ENCODE measurements at places on chromosomes 3 and 15.
A peak's percentile ranks its signal among the peaks of the same experiment; 100 is the strongest.

- DNase-seq, result no peak
Observed at GRCh38 chr3:178342111-178342510, 194.1 kb upstream of the KCNMB2 start.

DNA sequence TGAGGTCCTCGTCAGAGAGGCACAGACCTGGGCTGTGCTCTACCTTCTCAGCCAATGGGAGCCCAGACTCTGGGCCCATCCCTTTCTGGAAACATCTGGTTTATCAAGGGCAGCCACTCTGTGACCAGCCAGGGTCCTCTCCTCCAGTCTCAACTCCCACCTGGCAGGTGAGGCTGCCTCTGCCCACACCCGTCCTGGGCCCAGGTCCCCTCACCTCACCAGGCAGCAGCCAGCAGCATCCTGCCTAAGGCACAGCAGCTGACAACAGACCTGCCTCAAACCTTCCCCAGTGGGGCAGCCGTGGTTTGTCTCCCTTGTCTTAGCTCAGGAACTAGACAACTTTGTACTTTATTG, 8.7 kb upstream of the VIPR1 start:
- DNase-seq, result no peak

GRCh38 chr15:67267440-67267839, 12.9 kb downstream of the IQCH start:
- no peak for DNase-seq

DNA sequence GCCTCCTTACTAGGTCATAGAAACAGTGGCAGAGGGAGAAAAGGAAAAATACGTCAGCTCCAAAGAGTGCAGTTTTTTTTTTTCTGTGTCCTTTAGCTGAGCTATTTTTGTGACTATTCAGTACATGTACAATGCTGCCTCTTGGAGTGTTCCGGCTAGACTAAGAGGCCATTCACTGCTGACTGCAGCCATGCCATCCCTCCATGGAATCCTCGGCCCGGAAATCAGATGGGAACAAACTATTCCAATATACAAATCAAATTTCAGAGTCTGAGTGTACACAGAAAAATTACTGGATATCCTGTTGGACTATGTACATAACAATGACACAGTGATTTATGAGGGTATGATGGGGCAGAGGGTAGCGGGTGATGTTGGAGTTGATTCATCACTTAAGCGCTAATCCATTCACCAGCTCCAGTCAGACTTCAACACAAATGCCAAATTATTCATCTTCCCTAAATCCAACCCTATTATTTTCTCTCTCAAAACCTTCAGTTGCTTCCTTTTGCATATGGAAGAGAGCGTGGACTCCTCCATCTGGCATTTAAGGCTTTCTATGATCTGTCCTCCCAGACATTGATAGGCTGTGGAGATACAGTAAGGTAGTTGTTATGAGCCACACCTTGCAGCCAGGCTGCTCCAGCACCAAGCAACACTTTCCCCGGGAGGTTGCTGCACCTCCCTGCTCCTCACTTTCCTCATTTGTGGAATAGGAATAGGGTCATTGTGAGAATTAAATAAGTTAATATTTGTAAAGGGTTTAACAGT, 109.1 kb downstream of the LPP start:
- peak; percentile 84 for DNase-seq

GRCh38 chr3:82978368-82978767, 1216.9 kb upstream of the GBE1 start:
- no peak for DNase-seq

DNA sequence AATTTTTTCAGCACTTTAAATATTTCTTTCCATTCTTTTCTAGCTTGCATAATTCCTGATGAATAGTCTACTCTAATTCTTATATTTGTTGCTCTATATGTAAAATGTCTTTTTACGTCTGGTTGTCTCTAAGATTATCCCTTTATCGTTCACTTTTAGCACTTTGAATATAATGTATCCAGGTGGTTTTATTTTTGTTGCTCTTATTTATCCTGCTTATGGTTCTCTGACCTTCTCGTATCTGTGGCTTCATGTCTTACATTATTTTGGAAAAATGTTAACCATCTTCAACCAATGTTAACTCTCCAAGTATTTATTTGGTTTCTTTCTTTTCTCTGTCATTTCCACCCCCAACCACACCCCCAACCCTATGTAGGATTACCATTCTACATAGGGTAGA, 30.0 kb upstream of the RFX7 start:
- DNase-seq, result no peak

- DNase-seq, result no peak
Observed at GRCh38 chr3:163919154-163919553, 1159.1 kb downstream of the SI start.

GRCh38 chr15:98778263-98778959, 130.1 kb downstream of the IGF1R start:
- DNase-seq, result no peak

GRCh38 chr3:39978308-39978707, 168.9 kb downstream of the MYRIP start:
- DNase-seq, result no peak

- DNase-seq, result no peak
Observed at GRCh38 chr3:4703054-4703480, 209.9 kb downstream of the ITPR1 start.

DNA sequence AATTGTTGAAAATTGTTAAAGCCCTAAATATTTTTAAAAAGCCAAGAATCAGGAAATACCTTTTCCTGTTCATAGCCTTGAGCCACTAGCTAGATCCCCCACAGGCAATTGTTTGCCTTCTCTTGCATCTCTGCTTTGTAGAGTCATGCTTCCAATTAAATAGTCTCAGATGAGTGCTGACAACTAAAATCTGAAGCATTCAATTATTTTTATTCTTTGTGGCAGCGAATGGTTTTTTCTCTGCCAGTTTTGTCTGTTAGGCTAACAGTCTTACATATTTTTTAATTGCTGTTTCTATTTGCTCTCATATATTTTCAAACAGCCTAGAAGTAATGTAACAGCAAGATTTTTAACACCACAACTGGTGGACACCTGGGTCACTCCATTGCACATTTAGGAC, 277.1 kb upstream of the GBE1 start:
- DNase-seq, result no peak

GRCh38 chr3:32438596-32439344, 47.1 kb downstream of the CMTM7 start:
- no peak for DNase-seq

- no peak for DNase-seq
Observed at GRCh38 chr15:96323319-96324145, 7.0 kb upstream of the NR2F2 start.

DNA sequence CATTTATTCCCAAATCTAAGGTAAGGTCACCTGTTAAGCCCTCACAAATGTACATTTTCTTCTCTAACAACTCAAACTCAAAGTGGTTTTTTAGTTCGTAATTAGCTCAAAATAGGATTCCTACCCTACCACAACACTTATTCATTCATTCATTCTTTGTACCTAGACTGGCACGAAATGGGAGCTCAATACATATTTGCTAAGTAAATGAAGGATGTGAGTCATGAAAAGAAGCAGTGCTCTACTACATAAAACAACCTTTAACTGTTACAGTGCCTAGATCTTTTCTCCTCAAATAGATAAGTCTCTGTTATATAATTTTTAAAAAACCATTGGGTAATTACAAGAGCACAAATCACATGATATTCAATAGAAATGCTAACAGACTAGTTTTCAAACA, 13.1 kb downstream of the RSL24D1 start:
- no peak for DNase-seq

DNA sequence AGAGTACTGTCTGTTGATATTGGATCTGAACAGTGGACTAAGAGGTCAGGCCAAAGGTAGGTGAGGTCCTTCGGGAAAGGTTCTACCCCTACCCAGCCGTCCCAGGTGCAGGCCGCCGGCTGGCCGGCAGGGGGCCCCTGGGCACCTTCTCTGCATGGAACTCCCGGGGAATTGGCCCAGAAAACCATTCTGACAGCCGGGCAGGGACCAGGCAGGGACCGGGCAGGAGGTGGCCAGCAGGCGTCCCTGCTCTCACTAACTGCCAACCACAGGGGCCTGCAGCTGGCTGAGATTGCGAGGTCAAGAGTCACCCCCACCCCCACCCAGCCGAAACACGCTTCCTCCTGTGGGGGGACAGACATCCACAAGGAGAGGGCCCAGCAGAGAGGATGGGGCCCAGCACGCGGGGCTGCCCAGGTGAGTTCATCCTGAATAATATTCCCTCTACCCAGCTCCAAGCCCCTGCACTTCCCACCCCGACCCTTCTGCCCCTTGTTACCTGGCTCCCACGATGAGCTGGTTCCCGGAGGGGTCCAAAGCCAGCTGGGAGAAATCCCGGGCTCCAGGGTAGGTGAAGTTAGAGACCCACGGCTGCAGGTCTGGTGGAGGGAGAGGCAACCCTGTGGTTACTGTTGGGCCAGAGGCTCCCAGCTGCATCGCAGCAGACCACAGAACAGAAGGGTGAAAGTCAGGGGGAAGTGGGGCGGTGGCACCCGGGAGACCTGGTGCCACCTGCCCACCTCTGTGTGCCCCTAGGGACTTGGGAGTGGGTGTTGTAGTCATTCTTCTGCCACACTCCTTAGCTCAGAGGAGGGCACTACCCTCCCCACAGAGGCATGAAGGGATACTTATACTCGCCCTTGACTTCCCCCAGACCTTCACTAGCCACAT, 84.4 kb downstream of the SEMA5B start:
- peak; percentile 64 for DNase-seq

- DNase-seq, result no peak
Observed at GRCh38 chr3:10915376-10915775, 77.2 kb upstream of the SLC6A1 start.

GRCh38 chr3:172680684-172681083, 30.2 kb downstream of the NCEH1 start:
- DNase-seq, result peak; percentile 81

- no peak for DNase-seq
Observed at GRCh38 chr3:158094235-158095110, 11.7 kb downstream of the SHOX2 start.

- DNase-seq, result no peak
Observed at GRCh38 chr3:139222100-139222657, 121.6 kb upstream of the MRPS22 start.

- no peak for DNase-seq
Observed at GRCh38 chr3:171123915-171124314, 97.4 kb upstream of the SLC2A2 start.

- no peak for DNase-seq
Observed at GRCh38 chr3:179438841-179439240, 12.4 kb downstream of the GNB4 start.

GRCh38 chr3:28863186-28863585, 417.7 kb upstream of the RBMS3 start:
- DNase-seq, result no peak

- no peak for DNase-seq
Observed at GRCh38 chr3:177731644-177732268, 534.5 kb upstream of the TBL1XR1 start.

- peak; percentile 83 for DNase-seq
Observed at GRCh38 chr3:159829539-159830227, 159.0 kb upstream of the IL12A start.

DNA sequence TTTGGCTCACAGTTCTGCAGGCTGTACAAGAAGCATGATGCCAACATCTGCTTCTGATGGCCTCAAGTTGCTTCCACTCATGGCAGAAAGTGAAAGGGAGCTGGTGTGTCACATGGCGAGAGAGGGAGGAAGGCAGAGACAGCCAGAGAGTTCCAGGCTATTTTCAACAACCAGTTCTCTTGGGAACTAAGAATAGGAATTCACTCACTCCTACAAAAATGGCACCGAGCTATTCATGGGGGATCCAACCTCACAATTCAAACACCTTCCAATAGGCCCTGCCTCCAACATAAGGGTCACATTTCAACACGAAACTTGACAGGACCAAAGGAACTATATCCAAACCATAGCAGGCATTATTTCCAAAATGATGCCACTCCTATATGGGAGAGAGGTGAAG, 299.5 kb upstream of the TGFBR2 start:
- no peak for DNase-seq

DNA sequence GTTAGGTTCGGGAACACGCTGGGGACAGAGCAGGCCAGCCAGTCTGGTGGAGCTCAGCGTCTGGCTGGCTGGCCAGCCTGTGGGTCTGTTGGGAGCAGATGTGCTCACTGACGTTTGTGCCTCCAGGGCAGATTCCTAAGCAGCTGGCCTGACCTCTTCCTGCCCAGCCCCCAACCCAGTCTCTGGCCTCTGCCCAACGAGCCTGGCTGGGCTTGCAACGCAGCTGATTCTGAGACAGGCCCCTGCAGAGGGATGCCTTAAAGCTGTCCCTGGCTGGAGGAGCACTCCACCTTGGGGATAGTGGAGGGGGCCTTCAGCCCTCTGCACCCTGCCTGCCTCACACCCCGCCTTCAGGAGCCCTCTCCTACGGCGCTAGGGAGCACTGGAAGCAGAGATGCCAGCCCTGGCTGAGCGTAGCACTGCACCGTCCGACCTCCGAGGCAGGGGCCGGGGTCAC, 46.0 kb downstream of the KLF13 start:
- peak; percentile 92 for DNase-seq

- no peak for DNase-seq
Observed at GRCh38 chr15:56042498-56042897, 49.1 kb upstream of the NEDD4 start.

DNA sequence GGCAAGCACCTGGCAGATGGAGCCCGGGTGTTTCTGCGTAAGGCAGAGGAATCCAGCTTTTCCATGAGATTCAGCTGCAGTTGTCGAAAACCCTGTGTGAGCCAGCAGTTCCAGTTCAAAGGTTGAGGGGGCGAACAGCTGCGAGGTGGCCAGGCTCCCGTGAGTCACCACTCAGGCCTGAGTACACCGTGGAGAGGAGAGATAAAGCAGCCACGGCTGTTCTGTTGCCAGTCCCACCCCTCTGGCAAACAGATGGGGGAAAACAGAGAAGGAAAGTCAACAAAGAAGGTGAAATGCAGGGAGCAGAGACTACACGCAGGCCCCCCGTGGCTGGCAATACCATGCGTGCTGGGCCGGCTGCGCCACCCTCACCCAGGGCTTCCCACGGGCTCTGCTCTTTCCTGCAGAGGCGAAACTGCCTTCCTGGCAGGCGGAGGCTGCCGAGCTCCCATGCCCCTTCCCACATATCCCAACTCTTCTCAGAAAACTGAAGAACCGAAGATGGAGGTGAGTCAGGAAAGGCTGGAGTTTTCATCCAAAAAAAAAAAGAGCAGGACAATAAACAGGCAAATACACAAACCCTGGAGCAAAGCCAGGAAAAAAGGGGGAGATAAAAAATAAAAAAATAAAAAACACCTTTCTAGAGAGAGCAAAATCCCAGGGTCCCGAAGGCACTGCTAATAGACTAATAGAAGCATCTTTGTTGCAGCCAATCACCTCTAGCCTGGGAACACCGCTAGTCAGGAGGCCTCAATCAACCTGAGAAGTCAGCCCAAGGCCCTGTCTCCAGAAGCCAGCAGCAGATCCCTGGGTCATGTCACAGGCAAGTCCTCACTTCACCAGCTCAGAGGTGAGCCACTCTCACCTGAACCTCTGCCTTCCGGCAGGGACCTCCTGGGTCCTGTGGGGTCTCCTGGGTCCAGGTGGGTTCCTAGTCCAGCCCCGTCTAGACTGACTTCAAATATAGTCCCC, 37.7 kb downstream of the FAM174B start:
- no peak for DNase-seq

GRCh38 chr15:45884289-45884688, 249.5 kb downstream of the SQOR start:
- no peak for DNase-seq
